ENCODE measurements at places on chromosomes 2 and 18. TPM values are rescaled to one million over a fixed set of nuclear protein-coding genes. Genes with fewer than 3 reads are reported as not detected.

DNA sequence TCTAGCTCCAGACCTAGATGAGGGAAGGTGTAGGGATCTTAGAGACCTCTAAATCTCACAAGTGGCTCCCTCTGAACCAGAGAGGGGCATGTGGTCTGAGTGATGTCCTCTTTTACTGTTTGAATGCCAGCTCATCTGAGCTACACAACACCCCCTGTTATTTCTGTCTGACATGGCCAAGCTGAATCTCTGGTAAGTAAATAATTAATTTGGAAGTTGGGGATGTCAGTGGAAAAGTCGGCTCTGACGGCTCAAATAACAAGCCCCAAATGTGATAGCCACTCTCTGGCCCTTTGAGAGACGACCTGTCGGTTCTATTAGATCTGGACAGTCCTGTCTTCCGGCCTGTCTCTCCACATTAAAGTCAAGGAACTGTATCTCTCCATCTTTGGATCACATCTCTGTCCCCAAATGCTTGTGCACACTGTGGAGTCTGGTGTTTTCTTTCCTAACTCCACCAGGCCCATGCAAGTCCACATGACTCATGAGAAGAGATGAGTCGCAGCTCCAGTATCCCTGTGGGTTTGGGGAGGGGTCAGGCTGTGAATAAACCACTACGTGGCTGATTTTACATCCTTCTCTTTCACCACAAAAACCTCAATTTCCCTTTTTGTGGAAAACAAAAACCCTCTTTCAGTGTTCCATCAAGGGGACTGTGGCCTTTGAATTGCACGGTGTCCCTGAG is 52.5 kb downstream of the SETBP1 start:
- DNase-seq, result no peak

GRCh38 chr2:235934059-235934773 is 234.0 kb downstream of the GBX2 start:
- DNase-seq, result no peak

GRCh38 chr2:42895134-42895790 is 102.9 kb upstream of the HAAO start:
- no peak for DNase-seq

DNA sequence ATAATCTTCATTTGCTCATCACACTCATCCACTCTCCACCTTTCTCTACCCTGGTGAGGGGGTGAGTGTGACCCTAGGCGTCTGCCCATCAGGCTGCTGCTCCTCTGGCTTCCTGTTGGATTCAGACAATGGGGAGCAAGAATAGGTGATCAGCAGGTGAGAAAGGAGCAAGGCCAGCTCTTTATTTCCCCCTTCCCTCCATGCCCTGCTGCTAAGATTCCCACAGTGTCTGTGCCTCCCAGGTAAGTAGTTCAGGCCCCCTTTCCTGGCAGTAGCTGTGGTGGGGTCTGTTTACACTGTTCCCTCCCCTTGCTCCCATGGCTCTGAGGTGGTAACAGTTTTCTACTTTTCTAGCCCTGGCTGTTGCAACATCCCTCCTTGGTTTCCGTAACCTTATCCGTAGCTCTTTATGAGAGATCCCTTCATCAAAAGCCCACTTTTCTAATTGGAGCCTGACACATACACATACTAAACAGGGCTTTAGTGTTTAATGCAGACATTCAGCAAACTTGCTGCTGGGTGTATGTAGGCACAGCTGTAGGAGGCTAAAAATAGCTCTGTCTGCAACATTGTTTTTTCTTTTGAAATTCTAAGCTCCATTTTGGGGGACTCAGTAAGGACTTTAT is 27.5 kb downstream of the MAP2 start:
- DNase-seq, result no peak

DNA sequence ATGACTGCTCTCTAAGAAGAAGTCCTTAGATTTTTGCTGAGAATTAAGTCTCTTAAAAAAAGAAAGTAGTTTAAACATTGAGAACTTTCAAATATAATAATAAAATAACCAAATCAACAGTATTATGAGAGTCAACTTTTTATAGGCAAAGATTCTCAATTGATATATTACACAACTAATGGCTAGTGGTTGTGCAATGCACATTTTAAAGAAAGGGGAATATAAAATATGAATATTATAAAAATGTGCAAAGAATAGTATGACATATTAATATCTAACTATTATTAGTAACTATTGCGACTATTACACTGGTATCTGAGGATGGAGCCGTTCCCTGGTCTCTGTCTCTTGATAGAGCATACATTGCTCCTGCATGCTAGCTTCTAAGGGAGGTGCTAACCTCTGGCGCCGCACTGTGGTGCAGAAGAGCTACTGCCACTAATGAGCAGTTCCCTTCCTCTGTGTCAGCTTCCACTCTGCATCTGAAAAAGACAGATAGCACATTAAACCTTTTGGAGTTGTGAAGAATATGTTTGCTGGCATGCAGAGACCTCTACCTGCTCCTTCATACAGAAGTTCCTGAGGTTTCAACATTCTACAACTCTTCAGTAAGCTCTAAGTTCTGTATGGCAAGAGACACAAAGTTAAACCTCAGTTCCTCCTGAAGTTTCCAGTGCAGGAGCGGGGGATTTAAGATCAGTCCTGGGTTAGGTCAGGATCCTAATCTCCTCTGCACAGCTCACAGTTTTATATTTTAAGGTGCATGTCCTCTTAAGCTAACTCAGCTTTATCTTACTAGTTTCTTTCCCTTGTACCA is 3.5 kb upstream of the SLC9A2 start:
- DNase-seq, result peak; percentile 29

DNA sequence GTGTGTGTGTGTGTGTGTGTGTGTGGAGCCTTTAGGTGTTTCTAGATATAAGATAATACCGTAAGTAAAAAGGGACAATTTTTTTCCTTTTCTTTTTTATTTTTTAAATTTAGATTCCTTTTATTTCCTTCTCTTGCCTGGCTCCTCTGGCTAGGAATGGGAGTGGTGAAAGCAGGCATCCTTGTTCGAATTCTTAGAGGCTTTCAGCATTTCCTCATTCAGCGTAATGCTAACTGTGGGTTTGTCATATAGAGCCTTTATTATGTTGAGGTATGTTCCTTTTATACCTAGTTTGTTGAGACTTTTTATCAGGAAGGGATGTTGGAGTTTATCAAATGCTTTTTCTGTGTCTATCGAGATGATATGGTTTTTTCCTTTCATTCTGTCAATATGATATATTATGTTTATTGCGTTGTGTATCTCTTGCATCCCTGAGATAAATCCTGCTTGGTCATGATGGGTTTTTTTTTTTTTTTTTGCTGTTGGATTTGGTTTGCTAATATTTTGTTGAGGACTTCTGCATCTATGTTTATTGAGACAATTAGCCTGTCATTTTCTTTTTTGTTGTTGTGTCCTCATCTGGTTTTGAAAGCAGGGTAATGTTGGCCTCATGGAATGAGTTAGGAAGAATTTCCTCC is 120.2 kb downstream of the XRCC5 start:
- no peak for DNase-seq

- no peak for DNase-seq
These were observed 32.5 kb downstream of the AMER3 start for GRCh38 chr2:130787841-130788240.

DNA sequence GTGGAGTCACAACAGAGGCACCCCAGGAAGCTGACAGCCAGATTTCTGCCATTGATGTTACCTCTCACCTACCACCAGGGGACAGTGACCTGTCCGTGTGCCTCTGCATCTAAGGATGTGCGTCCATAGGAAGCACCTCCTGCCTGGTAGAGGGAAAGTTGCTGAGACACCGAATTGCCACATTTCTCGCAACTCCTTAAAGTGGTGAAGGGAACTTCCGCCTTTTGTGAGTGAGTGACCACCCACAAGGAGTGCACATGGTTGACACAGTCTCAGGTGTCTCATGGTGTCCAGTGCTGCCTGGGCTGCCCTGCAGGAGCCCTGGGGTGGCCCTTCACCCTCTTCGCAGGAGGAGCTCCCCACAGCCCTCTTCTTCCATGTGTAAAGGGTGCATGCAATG is 201.8 kb downstream of the GBX2 start:
- no peak for DNase-seq

GRCh38 chr2:201260302-201260800 is at the start of gene CASP8:
Gene CASP8, plus strand, starts transcription at chr2:201260536. Its CDS starts 5,951 bp downstream, at chr2:201266487.
- DNase-seq, result no peak

- no peak for DNase-seq
These were observed 189.2 kb downstream of the FAM210A start for GRCh38 chr18:13537022-13537780.

- no peak for DNase-seq
These were observed 55.1 kb downstream of the DGKD start for GRCh38 chr2:233409286-233409991.

GRCh38 chr2:234964631-234965461 is 13.0 kb downstream of the SH3BP4 start:
- DNase-seq, result no peak

- DNase-seq, result no peak
These were observed 68.7 kb upstream of the ALK start for GRCh38 chr2:29990129-29990528.

- no peak for DNase-seq
These were observed 849.1 kb upstream of the CHAC2 start for GRCh38 chr2:52918551-52918950.

GRCh38 chr2:180938451-180938850 is 42.0 kb upstream of the UBE2E3 start:
- no peak for DNase-seq

DNA sequence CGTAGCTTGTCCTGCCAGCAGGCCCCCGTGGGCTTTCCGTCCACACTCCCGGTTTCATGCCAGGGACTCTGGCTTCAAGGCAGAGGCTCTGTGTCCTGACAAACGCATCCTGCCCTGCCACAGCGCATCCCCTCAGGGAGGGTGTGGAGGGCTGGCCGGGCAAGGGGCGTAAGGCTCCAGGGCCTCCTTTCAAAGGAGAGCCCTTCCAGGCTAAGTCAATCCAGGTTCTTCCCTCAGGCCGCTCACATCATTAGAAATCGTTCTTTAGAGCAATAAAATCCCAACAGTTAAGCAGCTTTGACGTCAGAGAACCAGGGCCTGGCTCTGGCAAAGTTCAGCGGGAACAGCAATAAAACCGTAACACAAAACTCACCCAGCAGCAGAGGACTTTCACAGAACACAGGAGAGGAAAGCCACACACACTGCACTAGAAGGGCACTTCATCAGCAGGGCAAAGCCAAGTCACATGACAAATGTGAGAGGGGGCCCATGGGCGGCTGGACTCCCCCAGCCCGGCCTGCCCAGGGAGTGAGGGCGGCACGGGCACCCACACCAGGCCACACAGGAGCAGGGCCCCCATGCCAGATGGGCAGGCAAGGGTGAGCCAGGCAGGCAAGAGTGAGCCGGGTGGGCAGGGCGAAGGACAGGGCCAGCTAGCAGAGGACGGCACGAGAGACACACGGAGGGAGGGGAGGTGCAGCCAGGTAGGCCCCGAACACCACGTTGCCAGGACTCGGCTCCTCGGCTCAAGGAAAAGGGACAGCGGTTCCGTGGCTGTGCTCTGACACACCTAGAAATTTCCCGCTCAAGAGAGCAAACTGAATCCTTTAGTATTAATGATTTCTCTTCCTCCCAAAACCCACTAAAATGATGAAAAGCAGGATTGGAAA is 52.0 kb downstream of the HDAC4 start:
- DNase-seq, result no peak

DNA sequence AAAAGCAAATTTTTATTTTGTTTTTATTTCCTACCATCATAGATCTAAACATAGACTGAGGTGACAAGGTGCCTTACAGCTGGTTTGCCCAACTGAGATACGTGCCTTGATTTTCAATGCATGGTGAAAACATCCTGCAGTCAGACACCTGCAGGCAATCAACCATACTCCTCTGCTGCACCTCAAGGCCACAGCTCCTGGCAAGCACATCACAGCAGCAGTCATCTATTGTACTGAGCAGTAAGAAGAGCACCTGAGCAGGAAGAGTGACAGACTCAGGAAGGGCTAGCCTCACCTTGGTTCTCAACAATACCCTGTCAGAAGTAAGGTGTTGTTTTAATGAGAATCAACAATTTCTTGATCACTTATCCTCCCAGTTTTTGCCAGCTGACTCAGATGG is 1206.8 kb upstream of the NRXN1 start:
- no peak for DNase-seq

Gene VSNL1
- total RNA-seq, result not detected

Gene CD207
- total RNA-seq, result not detected

Gene RFTN2
- total RNA-seq, result 4.6 TPM

Gene TMEM150A
- total RNA-seq, result 25.2 TPM

Gene ACADL
- total RNA-seq, result 0.05 TPM

Gene KIF5C
- total RNA-seq, result 0.58 TPM

Gene RPRM
- not detected for total RNA-seq

Gene UGT1A1
- total RNA-seq, result not detected

Gene MYL12B
- 560 TPM for total RNA-seq

Gene AKAIN1
- total RNA-seq, result not detected

Gene CTNNA2
- not detected for total RNA-seq

Gene ABCG5
- not detected for total RNA-seq

Gene C1QL2
- total RNA-seq, result not detected

Gene REG1B
- total RNA-seq, result not detected

Gene IL18RAP
- total RNA-seq, result not detected

Gene ANKRD30BL
- total RNA-seq, result not detected

Gene VWA3B
- total RNA-seq, result not detected

Gene MYO5B
- total RNA-seq, result 11.2 TPM

Gene DPY30
- total RNA-seq, result 68.7 TPM

Gene PER2
- total RNA-seq, result 3.7 TPM
